Activated T-helper 17 cell treated with anti-CD3 and anti-CD28 coated beads, Interleukin-2, amount 50 U/mL, for 72 hours (primary cell): ENCODE measurements at places on chromosomes 7 and 10. TPM values are rescaled to one million over a fixed set of nuclear protein-coding genes. Genes with fewer than 3 reads are reported as not detected.

Gene CPED1
- not detected for total RNA-seq

Gene BAIAP2L1
- 6.0 TPM for total RNA-seq

GRCh38 chr7:10912077-10912476, 61.6 kb upstream of the PHF14 start:
- no peak overlapping the region for H3K4me3 ChIP-seq
- H3K36me3 ChIP-seq, result no peaks in the 10 kb centered on the region
- H3K27me3 ChIP-seq, result peaks cover 13% of the 10 kb centered on the region
- H3K4me1 ChIP-seq, result no peaks in the 10 kb centered on the region
- no peak for ATAC-seq

Gene CALY
- total RNA-seq, result not detected

Gene PTF1A
- total RNA-seq, result not detected

- no peaks in the 10 kb centered on the region for H3K36me3 ChIP-seq
- no peak overlapping the region for H3K4me3 ChIP-seq
- no peaks in the 10 kb centered on the region for H3K27me3 ChIP-seq
- H3K27ac ChIP-seq, result no peak overlapping the region
Measured at GRCh38 chr7:4200546-4201094, 481.5 kb upstream of the FOXK1 start.

Gene TET1
- 0.86 TPM for total RNA-seq
